ENCODE measurements at places on chromosomes 4 and X. TPM values are rescaled to one million over a fixed set of nuclear protein-coding genes. Genes with fewer than 3 reads are reported as not detected.
A peak's percentile ranks its signal among the peaks of the same experiment; 100 is the strongest.

KCND1 gene
- total RNA-seq, result 2.8 TPM

DCAF4L1 gene
- 0.25 TPM for total RNA-seq

PCDH11X gene
- 0.05 TPM for total RNA-seq

CACNA1F gene
- 0.65 TPM for total RNA-seq

ATP6AP1 gene
- 28.6 TPM for total RNA-seq

ARHGEF9 gene
- 22.0 TPM for total RNA-seq

TREX2 gene
- 1.1 TPM for total RNA-seq

GPRASP3 gene
- total RNA-seq, result 1.0 TPM

IL1RAPL1 gene
- total RNA-seq, result not detected

ARSJ gene
- total RNA-seq, result not detected

RNF212 gene
- total RNA-seq, result 2.4 TPM

FRG2 gene
- total RNA-seq, result not detected

GRCh38 chrX:85052636-85053343, 49.1 kb downstream of the APOOL start:
- no peak for DNase-seq

- DNase-seq, result no peak
These were observed 5.8 kb downstream of the SRPX start for GRCh38 chrX:38214551-38215531.

- DNase-seq, result no peak
These were observed 251.2 kb downstream of the CFAP299 start for GRCh38 chr4:80586716-80587115.

GRCh38 chr4:42768125-42768748, 111.3 kb upstream of the ATP8A1 start:
- peak; percentile 48 for DNase-seq

DNA sequence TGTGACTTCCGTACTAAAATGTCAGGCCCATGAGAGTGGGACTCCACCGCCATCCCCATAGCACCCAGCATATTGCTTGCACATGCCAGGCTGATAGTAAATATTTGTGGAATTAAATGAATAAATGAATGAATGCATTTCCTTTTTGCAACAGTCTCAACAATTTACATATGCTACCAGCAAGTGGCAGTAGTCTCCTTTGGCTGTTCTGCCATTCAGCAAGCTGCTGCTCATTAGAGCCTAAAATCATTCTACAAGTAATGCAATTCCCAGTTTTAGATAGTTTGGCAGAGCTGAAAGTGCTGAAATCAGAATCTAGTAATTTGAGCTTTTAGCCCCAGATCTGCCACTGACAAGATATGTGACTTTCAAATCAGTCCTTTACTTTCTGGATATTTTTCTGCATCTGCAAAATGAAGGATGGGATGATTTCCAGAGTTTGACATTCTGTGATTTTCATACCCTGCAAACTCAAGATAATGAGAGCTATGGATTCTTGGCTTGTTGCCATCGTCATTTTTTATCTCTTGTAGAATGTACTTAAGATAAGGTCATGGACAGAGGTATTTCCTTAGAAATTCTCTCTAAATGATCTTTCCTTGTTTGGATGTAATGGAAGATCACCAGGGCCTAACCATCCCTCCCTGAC, 35.7 kb upstream of the INTS6L start:
- peak; percentile 27 for DNase-seq

DNA sequence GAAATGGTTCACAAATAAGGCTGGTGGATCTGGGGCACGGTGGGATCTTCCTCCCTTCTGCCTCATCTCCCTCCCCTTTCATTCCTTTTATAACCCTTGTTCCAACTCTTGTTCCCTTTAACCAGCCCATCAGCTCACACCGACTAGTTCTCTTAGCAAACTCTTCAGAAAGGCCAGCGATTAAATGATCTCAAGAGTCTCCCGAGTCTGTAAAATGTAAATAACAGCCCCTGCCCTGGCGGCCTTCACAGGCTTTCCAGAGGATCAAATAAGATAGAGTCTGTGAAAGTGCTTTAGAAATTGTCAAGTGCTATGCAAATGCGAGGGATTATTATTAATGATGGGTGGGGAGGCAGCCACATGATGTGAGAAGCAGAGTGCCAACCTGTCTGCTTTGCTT, 27.1 kb downstream of the TSC22D3 start:
- DNase-seq, result no peak

GRCh38 chrX:130167040-130167439, 1.4 kb upstream of the AIFM1 start:
- DNase-seq, result no peak

GRCh38 chrX:98380106-98380505, 1496.4 kb downstream of the RPA4 start:
- DNase-seq, result no peak

- no peak for DNase-seq
These were observed 466.1 kb downstream of the IQCM start for GRCh38 chr4:149349541-149349940.

- no peak for DNase-seq
These were observed 45.9 kb downstream of the PDGFRA start for GRCh38 chr4:54274795-54275665.

GRCh38 chr4:111871802-111872201, 273.5 kb upstream of the FAM241A start:
- no peak for DNase-seq

DNA sequence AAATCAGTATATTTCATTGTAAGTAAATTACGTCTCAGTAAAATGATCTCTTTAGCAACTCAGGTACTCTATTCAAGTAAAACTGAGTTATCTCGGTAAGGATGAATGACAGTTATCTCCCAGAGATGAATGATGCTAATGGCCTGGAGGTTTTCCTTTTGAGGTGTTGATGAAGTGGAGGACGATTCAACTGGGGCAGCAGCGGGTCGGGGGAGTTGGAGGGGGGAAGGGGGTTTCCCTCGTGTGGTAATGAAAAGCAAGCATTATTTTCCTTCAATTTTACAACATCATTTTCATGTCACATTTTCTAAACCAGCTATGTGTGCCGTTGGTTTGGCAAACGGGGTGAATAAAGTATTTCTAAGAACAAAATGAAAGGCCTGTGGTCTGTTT, 92.4 kb upstream of the ATXN3L start:
- no peak for DNase-seq

DNA sequence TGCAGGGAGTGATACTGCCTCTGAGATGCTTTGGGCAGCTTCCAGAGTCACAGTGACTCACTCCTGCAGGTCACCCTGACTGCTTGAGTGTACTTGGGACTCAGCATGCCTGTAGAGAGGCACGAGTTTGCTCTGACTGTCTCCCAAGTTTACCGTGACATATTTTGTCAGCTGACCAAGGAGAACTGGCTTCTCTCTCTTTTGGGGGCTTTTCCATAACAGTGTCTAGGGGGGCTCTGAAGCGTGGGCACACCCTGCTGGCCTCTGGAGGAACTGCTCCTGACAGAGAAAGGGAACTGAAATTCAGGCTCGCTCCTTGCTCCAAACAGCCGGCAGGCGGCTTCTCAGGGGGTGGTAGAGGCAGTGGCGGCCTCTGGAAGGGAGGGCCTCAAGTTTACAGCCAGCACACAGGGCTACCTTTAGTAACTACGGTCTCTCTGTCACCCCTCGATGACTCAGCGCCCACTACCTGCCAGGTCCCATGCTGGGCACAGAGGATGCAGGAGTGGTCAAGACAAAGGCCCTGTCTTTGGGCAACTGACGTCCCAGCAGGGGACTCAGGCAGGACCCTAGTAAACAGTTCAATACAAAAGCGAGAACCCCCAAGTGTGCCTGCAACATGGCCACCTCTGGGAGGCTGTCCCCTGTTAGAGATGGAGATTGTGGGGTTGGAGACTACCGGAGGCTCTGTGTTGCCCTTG, 17.8 kb downstream of the ZNF185 start:
- peak; percentile 26 for DNase-seq

GRCh38 chr4:41646862-41647261, 101.7 kb downstream of the PHOX2B start:
- DNase-seq, result no peak

DNA sequence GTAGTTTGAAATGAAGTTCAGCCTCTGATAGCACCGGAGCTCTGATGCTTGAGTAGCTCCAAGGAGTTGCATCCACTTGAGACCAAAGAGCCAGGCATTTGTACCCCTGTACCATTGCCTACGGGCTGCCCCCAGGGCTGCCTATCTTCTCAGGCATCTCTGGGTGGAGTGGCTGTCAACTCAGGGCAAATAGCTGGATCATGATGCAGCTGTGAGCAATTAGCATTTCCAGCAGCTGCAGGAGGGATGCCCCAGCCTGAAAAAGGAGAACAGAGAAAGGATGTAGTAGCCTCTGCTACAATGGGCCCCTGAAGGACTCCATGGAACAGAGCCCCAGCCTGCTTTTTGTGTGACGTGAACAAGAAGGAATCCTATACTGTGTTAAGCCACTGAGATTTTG, 492.6 kb downstream of the BCOR start:
- no peak for DNase-seq

DNA sequence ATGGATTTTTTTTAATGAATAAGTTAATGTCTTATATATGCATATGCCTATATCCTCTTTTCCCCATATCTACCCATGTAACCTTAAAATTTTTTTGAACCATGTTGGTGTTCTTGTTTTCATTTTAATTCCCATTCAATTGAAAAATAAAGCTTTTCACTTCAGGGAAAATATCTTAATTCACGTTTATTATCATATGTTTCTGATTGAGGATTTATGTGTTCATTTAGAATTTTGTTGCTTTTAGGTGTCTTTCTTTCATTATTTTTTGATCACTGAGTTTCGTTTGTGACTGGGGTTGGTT, 29.1 kb downstream of the HADH start:
- no peak for DNase-seq

- DNase-seq, result no peak
These were observed 76.1 kb upstream of the EMCN start for GRCh38 chr4:100593935-100594334.

DNA sequence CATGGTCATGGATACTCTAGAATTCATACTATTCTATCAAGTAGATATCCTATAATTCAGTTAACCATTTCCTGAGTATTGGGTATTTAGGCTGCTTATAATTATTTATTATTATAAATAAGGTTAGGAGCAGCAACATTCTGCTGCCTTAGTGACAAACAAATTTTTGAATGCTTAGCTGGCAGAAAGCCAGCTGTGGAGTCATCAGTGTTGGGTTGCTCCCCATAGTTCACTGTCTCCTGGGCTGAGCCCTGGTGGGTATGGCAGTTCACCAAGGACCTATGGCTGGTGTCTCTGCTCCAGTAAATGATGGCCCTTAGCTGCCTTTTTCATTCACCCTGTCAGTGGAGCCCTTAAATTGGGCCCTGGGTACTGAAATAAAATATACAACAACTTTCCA, 61.8 kb downstream of the SMARCA5 start:
- no peak for DNase-seq

DNA sequence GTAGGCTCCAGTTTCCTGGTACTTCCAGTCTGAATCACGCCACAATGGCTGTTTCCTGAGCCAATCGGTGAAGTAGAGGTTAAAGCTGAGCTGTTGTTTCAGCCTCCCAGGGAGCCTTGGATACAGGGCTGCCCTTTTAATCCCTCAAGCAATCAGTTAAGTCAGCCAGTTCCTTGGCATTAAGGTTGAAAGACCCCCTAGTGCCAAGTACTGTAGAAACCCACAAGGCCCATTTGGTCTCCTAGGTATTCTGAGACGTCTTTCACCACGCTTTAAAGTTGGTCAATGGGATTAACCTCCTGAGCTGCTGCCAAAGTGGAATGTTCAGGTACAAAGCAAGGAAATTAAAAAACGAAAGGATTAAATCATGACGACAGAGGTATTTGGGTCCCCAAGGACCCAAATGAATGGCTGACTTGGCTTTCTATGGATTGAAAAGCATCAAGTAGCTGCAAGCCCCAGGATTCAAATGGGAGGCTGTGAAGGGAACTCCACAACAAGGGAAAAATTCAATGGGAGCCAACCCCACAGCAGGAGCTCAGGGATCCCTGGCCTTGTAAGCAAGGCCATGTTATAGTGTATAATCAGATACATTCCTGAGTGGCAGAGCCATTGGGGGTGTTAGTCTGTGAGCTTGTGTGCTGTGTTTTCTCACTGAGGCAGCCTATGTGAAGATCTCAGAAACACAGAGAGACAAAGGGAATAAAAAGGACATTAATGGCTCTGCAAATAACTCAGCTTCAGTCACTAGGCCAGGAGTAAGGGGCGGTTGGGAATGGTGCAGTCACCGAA, 86.0 kb downstream of the ATG4A start:
- no peak for DNase-seq

DNA sequence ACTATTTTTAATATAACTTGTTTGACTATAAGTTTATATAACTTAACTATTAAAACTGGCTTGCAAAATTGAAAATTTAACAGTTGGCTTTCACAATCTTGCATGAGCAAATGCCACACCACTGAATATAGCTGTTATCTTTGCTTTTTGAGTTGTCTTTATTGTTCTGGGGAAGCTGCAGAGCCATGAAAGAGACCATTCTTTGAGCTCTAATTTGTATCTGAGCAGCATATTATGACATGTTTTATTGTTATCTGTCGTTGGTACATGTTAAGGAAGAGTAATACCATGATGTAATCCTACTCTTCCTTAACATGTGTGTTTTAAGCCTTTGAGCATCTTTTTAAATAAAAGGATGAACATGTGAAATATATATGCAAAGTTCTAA, 97.1 kb upstream of the ANK2 start:
- no peak for DNase-seq

DNA sequence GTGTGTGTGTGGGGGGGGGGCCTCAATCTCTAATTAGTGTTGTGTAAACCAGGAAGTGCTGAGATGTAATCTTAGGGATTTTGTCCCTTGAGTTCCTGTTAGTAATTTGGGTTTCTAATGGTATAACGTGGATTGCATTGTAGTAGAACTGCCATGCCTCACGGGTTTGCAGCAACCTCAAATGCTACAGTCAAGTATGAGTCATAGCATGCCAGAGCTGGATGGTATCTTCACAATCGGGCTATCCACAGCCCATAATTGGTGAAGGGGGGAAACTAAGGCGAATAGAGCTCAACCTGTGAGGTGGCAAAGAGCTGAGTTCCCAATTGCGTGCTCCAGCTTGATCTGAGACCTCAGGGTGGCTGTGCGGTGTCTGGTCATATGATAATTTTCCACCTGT, 2.2 kb upstream of the FMR1NB start:
- DNase-seq, result no peak

DNA sequence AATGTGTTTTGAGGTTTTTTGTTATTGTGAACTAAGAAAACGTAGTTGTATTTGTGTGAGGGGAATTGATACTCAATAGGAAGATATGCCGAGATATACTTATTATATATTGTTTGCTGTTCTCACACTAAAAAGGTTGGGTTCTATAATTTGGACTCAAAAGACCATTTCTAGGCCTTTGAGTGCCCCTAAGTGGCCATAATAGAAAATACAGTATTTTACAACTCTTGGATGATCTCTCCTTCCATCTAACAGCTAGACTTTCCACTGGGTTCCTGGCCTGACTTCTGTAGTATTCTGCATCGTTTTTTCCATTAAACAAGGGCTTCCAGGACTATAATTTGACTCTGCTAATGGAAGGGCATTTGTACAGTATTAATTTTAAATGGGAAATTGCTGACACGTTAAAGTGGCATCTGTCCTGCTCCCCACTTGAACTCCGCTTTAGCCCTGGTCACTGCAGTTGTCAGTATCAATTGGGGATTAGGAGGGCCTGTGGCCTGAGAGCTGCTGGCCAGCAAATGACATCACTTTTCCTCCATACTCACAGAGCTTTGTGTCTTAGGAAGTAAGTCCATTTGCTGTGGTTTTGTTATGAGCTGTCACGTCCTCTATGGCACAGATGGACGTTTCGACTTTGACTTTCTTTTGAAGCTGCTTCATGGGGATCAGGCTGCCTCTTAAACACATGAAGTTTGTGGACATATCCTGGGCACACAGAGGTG, 176.9 kb downstream of the SLIT2 start:
- DNase-seq, result no peak

- peak; percentile 44 for DNase-seq
These were observed 142.9 kb downstream of the TMEM164 start for GRCh38 chrX:110145854-110146253.

GRCh38 chrX:71525316-71525715, 7.6 kb upstream of the OGT start:
- DNase-seq, result no peak

Data from activated CD4-positive, alpha-beta T cell treated with anti-CD3 and anti-CD28 coated beads for 36 hours (primary cell).